Left cardiac atrium (tissue), 4 donors: ENCODE measurements at places on chromosomes 1 and 21.

- DNase-seq: no peak
Measured at GRCh38 chr1:27979151-27979858, 19.5 kb downstream of the XKR8 start.

- no peak for DNase-seq
Measured at GRCh38 chr21:33886321-33886720, 29.3 kb downstream of the ATP5PO start.

GRCh38 chr1:179805291-179806195 lies 62.5 kb downstream of the FAM163A start:
- no peak for DNase-seq

DNA sequence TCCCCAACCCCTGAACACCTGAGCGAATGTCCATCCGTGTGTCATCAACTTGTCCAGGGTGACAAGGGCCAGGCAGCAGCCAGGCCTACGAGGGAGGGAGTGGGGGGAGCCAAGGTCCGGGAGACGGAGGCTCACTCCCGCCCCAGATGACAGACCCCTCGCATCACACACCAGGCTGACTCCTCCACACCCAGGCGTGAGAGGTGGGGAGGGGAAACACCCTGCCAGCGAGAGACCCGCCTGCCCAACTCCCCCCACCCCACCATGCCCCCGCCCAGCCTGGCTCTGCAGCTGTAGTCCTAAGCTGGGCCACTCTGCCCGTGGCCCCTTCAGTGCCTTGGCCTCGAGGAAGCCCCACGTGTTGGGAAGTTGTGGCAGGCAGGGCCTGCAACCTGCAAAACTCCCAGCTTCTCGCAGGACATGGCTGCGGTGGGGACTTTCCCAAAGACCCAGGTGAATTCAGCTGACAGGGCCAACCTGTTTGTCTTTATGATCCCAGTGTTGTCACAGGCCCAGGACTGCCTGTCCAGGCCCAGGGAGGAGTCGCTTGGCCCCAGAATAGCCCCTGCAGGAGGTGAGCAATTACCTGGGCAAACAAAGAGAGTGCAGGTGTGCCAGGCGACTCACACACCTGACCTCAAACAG lies 62.9 kb downstream of the RIPK4 start:
- DNase-seq: no peak

- DNase-seq: no peak
Measured at GRCh38 chr1:160258177-160258798, 4.1 kb downstream of the DCAF8 start.

DNA sequence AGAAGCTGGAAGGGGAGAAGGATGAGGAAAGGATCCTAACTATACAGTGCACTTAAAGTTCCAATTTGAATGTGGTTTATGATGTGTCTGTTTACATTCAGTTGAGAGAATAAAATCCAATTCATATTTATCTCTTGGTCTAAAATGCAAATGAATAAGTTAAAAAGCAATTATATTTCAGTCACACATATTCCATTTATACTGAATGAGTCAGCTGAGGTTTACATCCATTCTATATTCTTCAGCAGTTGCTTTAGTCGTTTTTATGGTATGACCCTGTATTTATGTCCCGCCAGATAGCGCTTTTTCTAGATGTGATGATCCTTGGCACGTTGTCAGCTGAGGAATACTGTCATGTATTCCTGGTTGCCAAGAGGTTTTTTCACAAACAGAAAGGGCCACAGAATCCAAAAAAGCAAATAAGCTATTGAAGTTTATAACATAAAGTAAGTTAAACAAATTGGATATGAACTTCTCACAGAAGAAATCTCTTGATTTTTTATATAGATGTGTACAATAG lies 866.2 kb downstream of the NCAM2 start:
- DNase-seq: no peak

DNA sequence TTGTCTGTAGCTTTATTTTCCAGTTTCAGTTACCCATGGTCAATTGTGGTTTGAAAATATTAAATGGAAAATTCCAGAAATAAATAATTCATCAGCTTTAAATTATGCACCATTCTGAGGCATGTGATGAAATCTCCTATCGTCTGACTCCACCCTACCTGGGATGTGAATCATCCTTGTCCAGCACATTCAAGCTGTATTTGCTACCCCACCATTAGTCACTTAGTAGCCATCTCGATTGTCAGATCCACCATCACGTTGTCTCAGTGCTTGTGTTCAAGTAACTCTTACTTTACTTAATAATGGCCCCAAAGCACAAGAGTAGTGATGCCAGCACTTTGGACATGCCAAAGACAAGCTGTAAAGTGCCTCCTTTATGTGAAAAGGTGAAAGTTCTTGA lies 4.0 kb downstream of the STPG1 start:
- DNase-seq: no peak

GRCh38 chr1:52602856-52603600 lies 857 bp downstream of the GPX7 start:
- no peak for DNase-seq

DNA sequence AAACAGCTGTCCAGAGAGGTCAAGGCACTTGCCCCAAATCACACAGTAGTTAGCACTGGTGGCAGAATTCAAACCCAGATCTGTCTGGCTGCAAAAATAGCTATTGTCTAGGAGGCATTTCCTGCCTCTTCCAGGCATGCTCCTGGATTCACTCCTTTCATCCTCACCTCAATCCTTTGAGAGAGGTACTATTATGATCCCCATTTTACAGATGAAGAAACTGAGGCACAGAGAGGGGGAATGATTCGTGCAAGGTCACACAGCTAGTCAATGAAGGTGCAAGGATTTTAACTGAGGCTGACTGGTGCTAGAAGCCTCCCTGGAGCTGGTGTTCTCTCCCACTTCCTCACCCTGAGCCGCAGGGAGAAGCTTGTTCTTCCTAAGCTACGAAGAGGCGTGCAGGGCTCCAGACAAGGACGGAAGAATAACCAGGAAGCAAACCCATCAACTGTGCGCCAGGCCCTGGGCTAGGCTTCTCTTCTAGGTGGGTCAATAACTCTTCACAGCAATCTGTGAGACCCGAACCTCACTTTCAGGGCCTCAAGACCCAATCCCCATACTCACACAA lies 631 bp upstream of the LAPTM5 start:
- DNase-seq: no peak

GRCh38 chr1:234398849-234399381 lies 25.7 kb downstream of the COA6 start:
- no peak for DNase-seq

GRCh38 chr21:31151156-31152045 lies 113.1 kb upstream of the KRTAP19-8 start:
- no peak for DNase-seq

DNA sequence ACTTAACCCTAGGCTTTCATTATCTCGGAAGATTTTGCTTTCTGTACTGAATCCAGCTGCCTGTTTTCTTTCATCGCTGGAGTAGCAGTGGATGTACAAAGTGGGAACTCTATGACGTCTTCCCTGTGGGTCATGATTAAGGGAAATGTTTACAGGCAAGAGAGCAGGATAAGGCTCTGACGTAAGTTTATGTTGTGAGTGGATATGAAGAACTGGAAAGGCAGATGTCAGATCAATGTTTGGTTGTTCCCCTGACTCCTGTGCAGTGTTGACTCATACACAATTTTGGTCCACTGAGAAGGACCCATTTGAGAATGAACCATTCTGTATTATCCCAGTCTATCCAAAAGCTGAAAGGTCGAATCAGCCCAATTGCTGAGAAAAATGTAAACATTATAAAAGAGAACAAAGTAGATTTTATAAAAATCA lies 292.4 kb downstream of the GRIK1 start:
- DNase-seq: no peak

GRCh38 chr1:21378705-21379494 lies 61.0 kb upstream of the NBPF3 start:
- no peak for DNase-seq

DNA sequence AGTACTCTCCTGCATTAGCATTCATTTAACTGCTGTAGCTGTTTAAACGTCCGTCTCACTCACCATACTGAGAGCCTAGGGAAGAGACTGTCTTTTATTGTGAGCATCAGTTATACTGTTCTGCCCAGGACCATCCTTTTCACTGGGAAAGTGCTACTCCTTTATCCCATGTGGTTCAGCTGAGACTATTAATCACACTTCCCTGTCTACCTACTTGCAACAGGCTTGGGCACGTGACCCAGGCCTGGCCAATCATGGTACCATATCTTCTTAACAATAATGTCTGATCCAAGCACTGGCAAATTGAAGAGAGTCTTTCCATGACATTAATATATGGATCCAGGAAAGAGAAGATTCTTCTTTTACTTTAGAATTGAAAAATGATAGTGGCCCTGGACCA lies 108.1 kb downstream of the TM2D1 start:
- no peak for DNase-seq

GRCh38 chr1:115837740-115838421 lies 3.0 kb downstream of the NHLH2 start:
- no peak for DNase-seq

GRCh38 chr1:29134695-29135028 lies 11.0 kb upstream of the TMEM200B start:
- no peak for DNase-seq

DNA sequence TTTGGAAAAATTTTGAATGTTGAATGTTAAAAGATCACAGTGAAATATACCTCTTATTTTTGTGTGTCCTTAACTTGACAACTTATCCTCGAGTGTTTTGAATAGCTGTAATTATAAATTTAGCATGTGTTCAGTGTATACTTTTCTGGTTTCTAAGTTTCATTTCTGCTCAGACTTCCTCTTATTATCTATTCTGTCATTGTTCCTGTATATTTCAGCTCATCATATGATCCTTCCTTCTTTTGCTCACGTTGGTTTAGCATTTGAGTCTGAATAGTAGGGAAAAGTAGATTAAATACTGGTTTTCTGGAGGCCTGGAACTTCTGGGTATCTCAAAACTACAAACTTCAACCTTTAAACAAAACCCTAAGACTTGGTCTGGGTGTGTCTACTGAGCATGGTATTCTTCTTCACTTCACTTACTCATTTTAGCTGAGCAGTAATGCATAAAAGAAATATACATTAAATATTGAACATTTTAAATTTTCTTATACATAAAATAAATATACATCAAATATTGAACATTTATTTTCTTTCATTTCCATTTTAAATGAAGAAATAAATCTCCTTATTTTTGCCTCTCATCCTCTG lies 3.3 kb upstream of the ATP6V1G3 start:
- no peak for DNase-seq

DNA sequence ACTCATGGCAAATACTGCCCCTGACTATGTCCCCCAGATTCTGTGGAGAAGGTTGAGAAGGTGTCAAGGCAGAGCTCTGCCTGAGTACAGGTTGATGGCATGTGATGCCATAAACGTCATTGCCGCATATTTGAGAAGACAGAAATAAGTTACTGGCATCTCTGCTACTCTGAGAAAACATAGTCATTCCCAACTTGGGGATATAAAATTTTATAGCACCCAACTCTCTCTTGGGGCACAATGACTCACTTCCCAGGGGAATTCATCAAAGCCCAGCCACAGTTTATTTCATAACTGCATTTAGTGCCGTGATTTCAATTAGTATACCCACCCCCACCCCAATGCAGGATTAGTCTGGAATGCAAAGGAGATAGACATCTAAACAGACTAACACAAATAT lies 101.9 kb upstream of the TNR start:
- no peak for DNase-seq

DNA sequence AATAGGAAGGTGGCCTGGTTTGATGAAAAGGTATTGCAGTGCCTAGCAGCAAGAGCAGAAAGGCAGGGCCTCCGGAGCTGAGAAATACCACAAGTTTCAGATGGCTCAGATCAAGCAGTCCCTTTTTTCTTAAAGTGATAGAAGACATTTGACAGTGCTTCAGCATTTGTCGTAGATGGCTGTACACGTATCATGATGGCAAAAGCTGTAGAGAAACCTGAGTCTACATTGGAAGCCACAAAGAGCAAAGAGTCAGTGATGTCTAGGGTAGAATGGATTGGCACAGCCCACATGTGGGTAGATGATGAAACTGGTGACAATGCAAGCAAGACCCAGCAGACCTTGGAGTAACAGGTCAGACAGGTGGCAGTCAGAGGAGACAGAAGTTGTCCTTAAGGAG lies 101.3 kb upstream of the ARTN start:
- DNase-seq: no peak

DNA sequence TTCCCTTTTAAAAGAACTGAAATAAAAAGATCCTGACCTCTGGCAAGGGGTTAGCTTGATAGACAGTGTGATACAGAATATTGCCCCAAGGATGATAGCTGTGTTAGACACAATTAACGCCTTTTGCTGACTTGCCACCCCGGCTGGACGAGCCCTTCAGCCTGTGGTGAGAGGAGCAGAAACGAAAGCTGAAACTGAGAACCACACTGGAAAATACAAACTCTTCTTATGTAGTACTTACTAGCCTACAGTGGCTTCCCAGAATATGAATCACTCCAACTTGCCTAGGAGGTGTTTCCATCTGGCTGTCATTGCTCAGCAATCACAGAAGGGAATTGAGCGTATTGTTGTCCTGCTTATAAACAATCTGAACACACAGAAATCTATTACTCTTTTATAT lies 22.9 kb downstream of the SAMSN1 start:
- no peak for DNase-seq

DNA sequence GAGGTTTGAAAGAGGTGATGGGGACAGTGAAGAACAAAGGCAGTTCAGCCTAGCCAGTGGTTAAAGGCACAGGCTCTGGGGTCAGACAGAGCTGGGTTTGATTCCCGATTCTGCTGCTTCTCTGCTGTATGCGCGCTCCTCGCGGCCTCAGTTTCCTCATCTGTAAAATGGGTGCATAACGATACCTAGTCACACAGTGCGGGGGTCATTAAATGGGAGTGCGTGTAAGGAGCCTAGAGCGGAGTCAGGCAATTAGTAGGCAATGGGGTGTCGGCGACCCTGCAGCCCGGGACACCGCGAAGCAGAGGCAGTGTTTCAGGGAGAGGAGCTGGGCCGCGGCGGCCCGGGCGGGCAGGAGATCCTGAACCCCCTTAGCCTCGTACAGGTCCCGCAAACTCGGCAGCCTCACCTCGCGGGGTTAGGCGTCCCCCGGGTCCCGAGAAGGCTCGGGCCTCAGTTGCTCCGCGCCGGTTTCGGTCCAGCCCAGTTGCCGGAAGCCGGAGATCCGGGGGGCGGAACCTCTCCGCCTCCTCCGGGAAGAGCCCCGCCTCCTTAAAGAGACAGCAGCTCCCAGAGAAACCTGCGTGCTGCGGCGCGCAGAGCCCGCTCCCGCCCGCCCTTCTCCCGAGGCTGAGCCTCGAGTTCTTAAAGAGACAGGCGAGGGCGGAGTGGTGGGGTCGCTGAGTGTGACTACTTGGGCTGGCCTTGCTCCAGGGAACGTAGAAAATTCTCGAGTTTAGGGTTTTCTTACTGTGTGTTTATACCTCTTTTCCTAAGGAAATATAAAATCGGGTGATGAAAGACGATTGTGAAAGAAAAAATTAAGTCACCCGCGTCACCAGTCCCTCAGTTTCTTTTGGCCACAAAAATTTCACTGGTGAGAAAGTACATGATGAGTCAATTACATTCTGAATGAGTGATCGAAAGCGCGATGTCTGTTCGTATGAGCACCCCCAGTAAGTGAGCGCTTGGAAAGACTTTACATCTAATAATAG lies at the start of gene YIPF1:
Gene YIPF1, minus strand, starts transcription at position 494 of the 995 bp plus-strand sequence. CDS start 860 bp downstream, outside the sequence.
- peak; percentile 92 for DNase-seq

- no peak for DNase-seq
Measured at GRCh38 chr21:38807986-38808385, 2.3 kb downstream of the ETS2 start.
